IMR-90 (cell line): ENCODE measurements at places on chromosomes 16 and 17. TPM values are rescaled to one million over a fixed set of nuclear protein-coding genes. Genes with fewer than 3 reads are reported as not detected.

DNA sequence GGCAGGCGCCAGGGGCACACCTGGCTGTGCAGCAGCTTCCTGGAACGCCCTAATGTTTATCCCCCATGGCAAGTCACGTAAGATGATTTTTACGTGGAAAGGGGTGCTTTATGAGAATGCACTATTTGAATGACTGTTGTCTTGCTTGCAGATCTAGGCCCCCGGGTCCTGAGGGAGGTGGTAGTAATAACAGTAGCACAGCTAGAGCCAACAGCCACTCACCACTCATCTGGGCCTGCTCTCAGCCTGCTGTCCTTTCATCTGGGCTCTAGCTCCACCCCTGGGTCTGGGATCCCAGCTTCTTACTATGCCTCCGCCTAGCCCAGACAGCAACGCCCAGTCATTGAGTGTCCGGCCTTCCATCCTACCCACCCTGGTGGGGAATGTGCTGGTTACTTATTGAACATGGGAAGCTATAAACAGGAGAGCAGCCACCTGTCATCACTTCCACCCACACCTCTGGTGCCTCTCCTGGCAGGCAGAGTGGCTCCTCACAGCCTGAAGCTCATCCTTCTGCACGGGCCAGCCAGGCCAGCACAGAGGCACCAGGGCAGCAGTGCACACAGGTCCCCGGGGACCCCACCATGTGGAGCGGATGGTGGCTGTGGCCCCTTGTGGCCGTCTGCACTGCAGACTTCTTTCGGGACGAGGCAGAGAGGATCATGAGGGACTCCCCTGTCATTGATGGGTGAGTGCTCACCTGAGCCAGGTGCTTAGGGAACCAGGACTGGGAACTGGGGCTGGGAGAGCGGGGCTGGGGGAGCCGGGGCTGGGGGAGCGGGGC lies 16.6 kb downstream of the DPEP1 start:
- DNase-seq, result no peak
- H3K27ac ChIP-seq, result no peak overlapping the region
- peaks cover 5% of the 10 kb centered on the region for H3K4me1 ChIP-seq
- H3K27me3 ChIP-seq, result peaks cover 38% of the 10 kb centered on the region

Gene C17orf75
- 16.1 and 18.3 TPM in 2 replicates for total RNA-seq

Gene COL1A1
- total RNA-seq, result 1,825 and 2,180 TPM in 2 replicates

Gene KLHL10
- total RNA-seq, result under 0.01 and 0.18 TPM in 2 replicates
